Tibial nerve (tissue), 4 donors: ENCODE measurements at places on chromosomes 16 and 17. TPM values are rescaled to one million over a fixed set of nuclear protein-coding genes. Genes with fewer than 3 reads are reported as not detected.

GPR142 gene
- 2.8 TPM for total RNA-seq

ANTKMT gene
- total RNA-seq, result 91.0 TPM

CRHR1 gene
- not detected for total RNA-seq

- no peak overlapping the region for H3K27ac ChIP-seq
- no peaks in the 10 kb centered on the region for H3K4me1 ChIP-seq
- no peaks in the 10 kb centered on the region for H3K36me3 ChIP-seq
- no peak overlapping the region for H3K4me3 ChIP-seq
- H3K27me3 ChIP-seq, result peaks cover 10% of the 10 kb centered on the region
Observed at GRCh38 chr16:28267356-28267755, 25.0 kb upstream of the SBK1 start.

DNA sequence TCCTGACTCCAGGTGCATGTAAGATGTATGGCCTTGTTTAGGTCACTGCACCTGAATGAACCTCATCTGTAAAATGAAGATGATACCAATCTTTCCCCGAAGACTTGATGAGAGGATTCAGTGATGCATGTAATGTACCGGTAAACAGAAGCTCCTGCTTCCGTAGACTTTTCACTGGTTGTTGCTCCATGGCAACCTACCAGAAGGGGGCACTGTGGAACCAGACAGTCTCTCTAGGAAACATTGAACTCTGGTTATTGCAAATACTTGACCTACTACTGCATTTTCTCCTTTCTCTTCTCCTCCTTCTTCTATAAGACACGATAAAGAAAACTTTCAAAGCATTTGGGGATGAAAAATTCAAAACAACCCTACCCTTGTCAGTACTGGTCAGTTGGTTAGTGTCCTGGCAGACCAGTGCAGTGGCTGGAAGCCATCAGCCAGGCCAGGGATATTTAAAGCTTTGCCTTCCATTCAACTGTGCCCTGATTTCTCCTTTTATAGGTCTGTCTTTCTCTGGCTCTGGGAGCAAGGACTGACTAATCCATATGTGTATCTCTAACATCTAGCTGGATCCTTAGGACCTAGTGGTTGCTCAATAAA, 667.4 kb upstream of the SALL1 start:
- no peak for DNase-seq
- no peaks in the 10 kb centered on the region for H3K36me3 ChIP-seq
- no peaks in the 10 kb centered on the region for H3K27me3 ChIP-seq
- H3K27ac ChIP-seq, result no peak overlapping the region
- no peak overlapping the region for H3K4me3 ChIP-seq

- no peaks in the 10 kb centered on the region for H3K36me3 ChIP-seq
- H3K4me1 ChIP-seq, result peaks cover 9% of the 10 kb centered on the region
- DNase-seq, result no peak
- H3K27ac ChIP-seq, result no peak overlapping the region
Observed at GRCh38 chr17:4332296-4332970, 34.0 kb downstream of the UBE2G1 start.

DNA sequence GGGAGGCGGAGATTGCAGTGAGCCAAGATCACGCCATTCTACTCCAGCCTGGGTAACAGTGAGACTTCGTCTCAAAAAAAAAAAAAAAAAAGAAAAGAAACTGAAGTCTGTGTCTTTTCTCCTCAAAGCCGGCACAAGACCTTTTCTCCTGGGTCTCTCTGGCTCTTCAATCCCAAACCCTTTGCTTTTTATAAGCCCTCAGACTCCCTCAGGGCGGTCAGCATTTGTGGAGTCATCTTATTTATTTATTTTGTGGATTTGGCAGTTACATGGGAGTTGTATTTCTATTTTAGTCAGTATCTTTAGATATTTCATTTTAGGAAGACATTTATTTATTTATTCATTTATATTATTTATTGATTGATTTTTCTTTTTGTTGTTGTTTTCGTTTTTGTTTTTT, 57.7 kb upstream of the MAP3K14 start:
- no peak for DNase-seq
- no peak overlapping the region for H3K4me3 ChIP-seq
- no peaks in the 10 kb centered on the region for H3K36me3 ChIP-seq
- no peak overlapping the region for H3K27ac ChIP-seq
- H3K27me3 ChIP-seq, result no peaks in the 10 kb centered on the region
- H3K4me1 ChIP-seq, result peaks cover 10% of the 10 kb centered on the region
